ENCODE measurements at places on chromosomes 5 and 9. TPM values are rescaled to one million over a fixed set of nuclear protein-coding genes. Genes with fewer than 3 reads are reported as not detected.

DNA sequence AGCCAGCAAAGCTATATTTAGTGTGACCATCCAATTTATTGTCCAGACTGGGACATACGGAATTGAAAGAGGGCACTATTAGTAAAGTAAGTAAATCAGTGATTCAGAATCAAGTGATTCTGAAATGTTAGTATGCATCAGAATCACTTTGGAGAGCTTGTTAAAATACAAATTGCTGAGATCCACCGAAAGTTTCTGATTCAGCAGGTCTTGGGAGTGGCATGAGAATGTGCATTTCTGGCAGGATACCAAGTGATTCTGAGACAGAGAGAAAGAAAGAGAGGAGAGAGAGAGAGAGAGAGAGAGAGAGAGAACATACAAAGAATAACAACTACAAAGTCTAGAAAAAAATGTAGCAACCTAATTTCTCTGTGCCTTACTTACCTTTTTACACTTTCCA lies 65.4 kb upstream of the ASTN2 start:
- DNase-seq = no peak

The SLC6A7 gene
- polyA plus RNA-seq = 0.07 TPM

DNA sequence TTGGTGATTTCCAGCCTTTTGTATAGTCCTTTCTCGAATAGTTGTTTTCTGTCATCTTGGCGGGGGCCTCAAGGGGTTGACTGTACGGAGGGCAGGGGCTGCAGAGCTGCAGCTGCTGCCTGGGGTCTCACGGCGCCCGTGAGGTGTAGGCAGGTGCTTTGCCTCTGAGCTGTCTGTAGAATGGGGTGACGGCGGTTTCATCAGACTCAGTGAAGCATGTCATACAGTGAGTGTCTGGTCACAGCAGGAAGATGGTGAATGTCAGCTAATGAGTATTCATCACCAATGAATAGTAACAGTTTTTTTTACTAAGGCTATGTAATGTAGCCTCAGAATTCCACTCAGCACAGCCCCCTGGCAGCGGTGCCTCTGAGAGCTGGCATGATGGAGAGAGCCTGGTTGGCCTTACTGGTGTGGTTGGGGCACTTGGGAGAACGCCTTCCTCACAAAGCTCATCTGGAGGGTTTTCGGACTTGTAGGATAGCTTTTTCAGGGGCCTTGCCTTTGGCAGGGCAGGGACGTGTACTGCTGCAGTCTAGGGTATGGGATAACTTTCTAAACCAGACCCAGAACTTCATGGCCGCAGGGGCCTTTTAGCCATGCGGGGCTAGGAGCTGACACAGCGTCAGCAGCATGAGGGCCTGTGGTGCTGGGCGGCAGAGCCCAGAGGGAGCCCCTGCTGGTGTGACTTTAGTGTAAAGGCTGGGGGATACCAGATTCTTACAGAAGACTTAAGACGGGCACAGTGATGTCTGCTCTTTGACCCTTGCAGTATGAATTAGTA lies 15.0 kb downstream of the TENT4A start:
- DNase-seq = no peak

DNA sequence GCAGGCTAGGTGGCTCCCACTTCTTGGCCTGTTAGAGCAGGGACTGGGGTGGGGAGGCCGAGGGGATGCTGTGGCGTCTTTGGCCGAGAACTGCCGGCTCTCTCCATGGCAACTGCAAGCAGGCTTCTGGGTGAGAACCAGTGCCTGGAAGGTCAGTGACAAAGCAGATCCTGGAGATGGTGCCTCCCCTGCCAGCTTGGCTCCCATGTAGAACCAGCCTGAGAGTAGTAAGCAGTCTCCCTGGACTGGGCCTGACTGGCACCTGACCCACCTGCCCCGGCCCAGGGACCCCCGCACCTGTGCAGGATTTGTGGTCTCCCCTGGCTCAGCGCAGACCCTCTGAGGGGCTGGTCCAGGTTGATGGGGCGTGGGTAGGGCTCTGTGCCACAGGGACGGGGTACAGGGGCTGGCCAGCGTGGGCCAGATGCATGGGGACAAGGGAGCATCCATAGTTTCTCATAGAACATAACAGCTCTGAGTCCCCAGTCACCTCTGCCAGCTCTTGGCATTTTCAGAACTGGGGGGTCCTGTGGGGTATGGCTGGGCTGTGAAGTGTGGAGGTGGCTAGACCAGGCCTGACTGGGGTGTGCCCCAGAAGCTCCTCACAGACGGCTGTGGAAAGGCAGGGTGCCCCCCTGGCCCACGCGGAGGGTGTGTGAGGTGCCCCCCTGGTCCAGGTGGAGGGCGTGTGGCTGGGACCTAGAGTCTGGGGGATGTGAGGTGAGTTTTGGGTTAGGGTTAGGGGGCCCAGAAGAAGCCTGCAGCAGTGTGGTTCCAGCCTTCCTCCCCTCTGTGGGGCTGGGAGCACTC lies 22.2 kb downstream of the CACNA1B start:
- no peak for DNase-seq

The TMEM174 gene
- 27.2 TPM for polyA plus RNA-seq

- DNase-seq = no peak
Measured at GRCh38 chr5:90037646-90038045, 371.9 kb downstream of the CETN3 start.

DNA sequence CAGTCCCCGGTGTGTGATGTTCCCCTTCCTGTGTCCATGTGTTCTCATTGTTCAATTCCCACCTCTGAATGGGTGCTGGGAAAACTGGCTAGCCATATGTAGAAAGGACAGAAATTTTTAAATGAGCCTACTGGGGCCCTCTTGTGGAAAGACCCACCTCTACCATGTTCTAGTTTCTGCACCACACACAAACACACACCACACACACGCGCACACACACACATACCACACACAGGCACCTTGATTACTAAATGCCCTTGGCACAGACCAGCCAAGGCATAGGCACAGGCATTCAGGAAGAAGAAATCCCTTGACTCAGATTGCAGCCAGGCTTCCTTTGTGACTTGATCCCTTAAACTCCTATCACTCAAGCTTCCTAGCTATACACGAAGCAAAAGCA lies 60.5 kb downstream of the SIL1 start:
- no peak for DNase-seq

All from right renal cortex interstitium (tissue), 3 donors.